CD4-positive, alpha-beta T cell treated with Interleukin-21 for 1 hour (primary cell): ENCODE measurements at places on chromosomes 13 and 19.
A peak's percentile ranks its signal among the peaks of the same experiment; 100 is the strongest.

DNA sequence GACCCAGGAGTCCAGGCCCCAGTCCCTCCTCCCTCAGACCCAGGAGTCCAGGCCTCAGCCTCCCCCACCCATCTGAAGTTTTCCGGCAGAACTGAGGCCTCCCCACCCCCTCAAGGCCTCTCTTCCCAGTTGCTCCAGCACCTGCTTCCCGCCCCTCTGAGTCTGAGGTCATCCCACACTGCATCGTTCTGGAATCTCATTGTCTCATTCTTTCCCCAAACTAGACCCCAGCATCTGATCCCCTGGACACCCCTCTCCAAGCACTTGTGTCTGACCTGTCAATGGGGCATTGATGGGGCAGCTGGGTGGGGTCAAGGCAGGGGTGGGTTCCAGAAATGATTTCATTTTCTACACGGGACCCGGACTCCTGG lies 793 bp upstream of the SBK2 start:
- DNase-seq: no peak

DNA sequence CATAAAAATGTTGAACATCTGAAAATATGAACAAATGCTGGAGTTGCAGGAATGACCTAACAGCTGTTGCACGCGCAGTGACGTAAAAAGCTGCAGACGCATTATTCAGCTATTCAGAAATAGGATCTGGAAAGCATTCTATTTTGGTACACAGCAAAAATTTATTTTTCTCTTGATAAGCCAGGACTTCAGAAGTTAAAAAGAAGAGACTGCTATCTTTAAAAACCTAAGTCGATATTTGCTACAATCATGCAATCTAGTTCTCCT lies 36.9 kb upstream of the STARD13 start:
- no peak for DNase-seq

DNA sequence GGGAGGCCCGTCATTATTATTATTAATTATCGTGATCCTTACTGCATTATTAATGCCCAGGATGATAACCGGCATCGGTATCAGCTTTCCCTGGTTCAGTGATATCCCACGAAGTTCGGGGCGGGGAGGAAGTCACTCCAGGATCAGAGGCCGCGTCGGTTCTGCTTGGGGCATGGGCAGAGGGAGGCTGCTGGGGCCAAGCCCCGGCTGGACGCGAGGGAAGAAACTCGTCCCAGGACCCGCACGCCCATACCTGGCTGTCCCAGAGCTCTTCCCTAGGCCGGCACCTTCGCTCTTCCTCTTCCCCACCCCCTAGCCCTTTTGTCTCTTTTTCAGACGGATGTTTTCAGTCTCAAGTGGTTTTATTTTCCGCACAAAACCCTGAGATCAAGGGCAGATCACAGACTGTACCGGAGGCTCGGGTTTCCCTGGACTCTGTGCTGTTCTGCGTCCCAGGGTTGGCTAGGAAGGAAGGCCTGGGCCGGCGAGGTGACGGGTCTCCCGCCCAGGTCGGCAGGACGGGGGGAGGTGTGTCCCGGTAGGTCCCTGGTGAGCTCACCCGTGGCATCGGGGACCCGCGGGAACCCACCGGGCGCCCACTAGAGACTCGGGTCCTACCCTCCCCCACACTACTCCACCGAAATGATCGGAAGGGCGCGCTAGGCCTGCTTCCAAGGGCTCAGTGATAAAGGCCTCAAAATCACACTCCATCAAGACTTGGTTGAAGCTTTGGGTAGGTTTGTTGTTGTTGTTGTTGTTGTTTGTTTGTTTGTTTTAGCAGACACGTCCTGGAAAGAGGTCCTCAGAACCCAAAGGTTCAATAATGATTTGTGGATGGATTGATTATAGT lies 7.9 kb downstream of the ZIC2 start:
- DNase-seq: no peak

DNA sequence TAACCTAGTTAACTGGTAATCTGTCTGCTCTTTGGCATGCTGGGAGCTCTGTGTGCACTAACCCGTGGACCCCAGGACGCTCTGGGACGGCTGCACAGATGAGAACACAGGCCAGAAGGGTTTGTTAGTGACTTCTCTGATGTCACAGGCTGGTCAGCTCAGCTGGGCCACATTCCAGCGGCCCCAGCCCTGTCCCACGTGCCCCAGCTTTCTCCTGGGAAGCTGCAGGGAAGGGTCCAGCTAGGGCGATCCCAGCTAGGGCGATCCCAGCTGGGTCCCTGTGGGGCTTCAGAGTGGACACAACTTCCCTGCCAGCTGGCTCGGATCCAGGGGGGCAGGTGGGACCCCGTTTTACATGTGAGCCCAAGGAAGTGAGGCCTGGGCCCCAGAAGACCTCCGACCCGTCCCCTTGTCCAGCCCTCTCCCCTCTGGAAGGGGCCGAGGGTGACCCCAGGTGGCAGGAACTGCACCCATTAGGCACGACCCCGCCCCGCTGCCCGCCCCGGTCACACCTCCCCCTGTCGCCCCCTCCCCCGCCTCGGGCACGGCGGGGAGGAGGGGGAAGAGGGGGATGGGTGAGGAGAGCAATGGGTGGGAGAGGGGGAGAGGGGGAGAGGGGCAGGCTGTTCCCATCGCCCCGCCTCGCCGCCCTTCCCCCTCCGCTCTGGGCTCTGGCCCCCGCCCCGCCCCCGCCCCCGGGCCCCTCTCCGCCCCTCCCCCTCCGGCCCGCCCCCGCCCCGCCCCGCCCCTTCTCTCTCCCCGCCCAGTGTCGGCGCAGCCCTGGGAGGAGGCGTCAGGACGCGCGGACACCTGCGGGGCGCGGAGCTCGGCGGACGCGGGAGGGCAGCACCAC lies 75.2 kb upstream of the MCF2L start:
- peak; percentile 32 for DNase-seq

GRCh38 chr13:100942742-100943141 lies 268.1 kb upstream of the TMTC4 start:
- no peak for DNase-seq

DNA sequence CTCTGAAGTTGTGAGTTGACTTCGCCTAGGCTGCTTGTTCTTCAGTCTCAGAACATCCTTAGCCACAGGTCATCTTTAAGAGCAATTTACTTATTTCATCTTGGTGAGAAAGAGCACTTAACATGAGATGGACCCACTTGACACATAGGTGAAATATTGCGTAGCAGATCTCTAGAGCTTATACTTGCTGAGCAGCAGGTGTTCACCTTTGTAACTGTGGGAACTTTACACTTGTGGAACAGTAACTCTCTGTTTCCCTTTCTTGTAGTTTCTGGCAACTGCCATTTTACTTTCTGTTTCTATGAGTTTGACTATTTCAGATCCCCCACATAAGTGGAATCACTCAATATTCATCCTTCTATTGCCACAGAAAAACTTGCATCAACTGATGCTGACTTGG lies 95.7 kb downstream of the SLC10A2 start:
- DNase-seq: no peak

DNA sequence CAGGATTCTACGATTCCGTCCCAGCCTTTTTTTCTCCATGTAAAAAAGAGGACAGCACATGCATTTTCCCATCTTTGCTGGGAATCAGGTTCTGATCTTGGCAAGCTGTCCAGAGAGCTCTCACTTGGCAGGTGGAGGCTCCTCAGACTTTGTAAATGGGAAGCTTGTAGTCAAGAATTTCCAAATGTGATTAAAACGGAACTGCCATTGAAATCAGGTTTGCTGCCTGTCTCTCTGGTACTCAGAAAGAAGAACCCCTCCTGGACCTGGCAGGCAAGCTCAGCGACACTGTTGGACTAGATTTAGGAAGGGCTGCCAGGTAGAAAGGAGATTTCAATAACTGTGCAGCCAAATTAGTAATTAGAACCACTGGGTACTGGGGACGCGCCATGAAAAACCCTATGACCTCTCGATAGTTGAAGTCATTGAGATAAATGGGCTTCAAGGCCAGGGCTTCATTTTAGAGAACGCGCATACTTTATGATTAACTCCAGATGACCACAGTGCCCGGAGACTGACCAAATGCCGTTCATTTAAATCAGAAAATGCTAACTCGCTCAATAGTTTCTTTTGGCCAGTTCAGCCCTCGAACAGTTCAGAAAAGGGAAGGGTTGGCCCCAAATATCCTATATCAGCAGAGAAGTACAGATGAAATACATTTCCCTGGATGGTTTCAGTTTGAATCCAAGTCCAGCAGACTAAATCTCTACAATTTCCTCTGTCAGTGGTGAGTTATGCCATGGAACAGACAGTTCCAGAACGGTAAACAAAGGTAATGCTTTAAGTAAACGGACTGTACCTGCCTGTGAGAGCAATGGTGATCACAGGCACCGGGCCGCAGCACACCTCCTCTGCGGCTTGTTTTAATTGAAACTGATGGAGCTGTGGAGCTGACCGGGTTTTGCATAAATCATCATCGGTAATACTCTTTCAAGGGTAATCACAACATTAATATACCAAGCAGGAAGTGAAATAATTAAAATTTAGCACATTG lies 517.4 kb downstream of the RFC3 start:
- DNase-seq: no peak

DNA sequence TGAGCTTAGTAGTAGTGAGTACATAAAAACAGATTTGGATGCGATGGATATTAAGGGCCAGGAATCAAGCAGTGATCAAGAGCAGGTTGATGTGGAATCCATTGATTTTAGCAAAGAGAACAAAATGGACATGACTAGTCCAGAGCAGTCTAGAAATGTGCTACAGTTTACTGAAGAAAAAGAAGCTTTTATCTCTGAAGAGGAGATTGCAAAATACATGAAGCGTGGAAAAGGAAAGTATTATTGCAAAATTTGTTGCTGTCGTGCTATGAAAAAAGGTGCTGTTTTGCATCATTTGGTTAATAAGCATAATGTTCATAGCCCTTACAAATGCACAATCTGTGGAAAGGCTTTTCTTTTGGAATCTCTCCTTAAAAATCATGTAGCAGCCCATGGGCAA lies 11.4 kb downstream of the CHAMP1 start:
- DNase-seq: no peak

- no peak for DNase-seq
Measured at GRCh38 chr19:10730932-10731331, 13.1 kb downstream of the DNM2 start.

DNA sequence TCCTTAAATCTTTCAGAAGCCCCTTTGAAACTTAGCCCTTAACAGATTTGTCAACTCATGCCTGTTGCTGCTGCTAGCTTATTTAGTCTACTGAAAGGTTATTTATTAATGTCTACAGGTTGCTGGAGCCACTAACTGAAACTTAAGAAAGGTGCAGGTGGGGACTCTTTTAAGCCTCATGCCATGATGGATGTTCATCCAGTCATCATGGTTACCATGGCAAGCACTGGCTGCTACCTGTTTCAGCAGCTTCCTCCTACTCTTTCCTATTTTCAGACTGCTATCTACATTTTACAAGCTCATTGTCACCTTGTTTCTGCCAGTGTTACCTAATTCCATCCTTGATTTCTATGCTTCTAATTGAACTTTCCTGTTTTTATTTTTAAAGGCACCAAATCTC lies 27.1 kb downstream of the DGKH start:
- no peak for DNase-seq

- DNase-seq: no peak
Measured at GRCh38 chr19:10001899-10002298, 8.4 kb downstream of the COL5A3 start.

DNA sequence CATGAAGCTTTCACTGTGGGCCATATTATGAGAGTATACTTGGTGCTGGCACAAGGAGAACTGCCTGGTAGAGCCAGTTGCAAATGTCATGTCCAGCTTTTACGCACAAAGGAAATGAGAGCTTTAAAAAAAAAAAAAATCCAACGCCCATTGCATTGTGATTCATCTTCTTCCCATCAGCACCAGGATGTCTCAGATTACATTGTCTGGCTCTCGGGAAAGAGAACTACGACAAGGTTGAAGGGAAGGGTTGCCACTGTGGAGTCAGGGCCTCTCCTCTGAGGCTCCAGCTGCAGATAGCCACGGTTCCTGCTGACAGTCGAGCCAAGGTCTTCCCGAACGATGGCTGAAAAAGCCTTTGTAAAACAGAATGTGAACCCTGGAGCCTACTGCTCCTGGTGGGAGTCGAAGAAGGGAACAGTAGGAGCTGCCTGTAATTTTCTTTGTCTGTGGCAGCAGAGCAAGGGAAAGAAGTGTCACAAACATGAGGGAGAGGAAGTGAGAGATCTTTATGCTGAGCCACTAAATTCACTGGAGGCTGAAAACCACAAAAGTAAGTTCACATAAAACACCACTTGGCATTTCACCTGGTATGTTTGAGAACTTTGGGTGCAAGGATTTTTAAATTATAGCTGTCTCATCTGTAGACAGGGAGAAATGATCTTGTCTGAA lies 704.7 kb downstream of the DIAPH3 start:
- no peak for DNase-seq
